K562 (cell line): ENCODE measurements at places on chromosomes 1 and 21.

DNA sequence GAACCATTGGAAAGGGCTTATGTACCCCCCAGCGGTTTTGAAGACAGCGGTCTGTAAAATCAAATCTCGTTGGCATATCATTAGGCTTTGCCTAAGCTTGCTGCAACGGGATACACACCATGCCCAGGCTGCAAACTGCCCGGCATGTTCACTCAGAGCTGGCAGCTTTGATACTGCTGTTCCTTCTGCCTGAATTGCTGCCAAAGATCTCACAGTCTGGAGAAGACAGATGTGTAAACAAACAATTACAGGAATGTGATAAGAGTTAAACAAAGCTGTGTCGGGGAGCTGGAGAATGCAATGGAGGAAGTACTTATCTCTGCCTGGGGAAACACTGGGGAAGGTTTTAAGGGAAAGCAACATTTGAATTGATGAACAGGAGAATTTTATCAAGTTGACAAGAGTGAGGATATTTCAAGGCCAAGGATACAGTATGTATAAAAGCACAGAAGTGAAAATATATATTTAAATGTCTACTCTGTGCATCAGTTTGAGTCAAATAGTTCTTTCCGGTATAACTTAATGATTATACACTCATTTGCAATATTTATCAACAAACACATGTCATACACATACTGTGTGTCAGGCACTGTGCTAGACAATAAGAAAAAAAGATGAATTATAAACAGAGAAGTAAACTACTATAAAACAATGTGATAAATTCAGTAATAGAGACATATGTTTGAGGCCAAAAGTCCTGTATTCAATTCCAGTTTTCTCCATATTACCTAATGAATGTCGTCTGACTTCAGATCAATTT, 29.9 kb downstream of the CHML start:
- peak; percentile 58 for DNase-seq

DNA sequence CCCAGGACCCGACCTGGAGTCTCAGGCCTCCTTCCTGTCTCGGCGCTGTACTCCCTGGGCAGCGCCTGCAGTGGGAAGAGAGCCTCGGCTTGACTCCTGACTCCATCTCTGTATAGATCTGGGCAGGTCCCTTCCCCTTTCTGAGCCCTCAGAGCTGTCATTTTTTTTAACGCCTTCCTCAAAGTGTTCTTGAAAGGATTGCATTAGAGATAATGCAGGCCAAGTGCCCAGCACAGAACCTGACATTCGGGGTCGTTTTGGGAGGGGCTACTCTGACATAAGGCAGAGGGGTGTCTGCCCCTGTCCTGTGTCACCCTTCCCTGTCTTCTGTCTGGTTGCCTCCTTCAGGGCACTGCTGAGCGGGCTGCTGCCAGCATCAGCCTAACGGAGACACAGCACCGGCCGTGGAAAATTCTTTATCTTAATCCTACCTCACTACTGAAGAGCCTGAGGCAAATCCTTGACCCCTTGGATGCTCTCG, 271.6 kb downstream of the TRABD2B start:
- DNase-seq, result no peak

GRCh38 chr1:153933955-153934354, 11.2 kb upstream of the GATAD2B start:
- no peak for DNase-seq

DNA sequence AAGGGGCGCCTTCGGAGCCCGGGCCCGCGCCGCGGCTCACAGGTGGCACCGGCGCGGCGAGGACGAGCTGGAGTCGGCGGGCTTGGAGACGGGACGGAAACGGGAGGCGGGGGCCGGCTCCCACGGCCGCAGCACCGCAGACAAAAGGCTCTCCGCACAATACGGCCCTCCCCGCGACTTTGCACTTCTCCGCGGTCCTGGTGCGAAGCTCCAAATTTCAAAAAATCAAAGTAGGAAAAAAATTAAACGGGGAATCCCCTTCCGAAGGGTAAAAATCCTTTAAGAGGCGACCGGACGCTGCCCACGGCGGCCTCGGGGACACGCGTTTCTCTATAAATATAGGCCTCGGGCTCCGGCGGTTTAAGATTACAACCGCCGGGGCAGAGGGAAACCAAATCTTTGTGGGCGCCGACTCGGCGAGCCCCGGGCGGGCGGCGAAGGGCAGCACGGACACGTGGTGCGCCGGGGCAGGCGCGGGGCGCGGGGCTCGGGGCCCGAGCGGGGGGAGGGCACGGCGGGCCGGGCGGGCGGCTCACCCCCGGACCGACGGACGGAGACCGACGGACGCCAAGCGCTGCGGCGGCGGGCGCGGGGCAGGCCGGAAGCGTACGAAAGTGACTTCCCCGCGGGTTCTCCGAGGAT, 453 bp downstream of the PABPC4 start:
- DNase-seq, result peak; percentile 71

- no peak for DNase-seq
Observed at GRCh38 chr1:20324704-20325406, 34.2 kb downstream of the VWA5B1 start.

- no peak for DNase-seq
Observed at GRCh38 chr1:167683641-167684502, 37.9 kb upstream of the MPZL1 start.

DNA sequence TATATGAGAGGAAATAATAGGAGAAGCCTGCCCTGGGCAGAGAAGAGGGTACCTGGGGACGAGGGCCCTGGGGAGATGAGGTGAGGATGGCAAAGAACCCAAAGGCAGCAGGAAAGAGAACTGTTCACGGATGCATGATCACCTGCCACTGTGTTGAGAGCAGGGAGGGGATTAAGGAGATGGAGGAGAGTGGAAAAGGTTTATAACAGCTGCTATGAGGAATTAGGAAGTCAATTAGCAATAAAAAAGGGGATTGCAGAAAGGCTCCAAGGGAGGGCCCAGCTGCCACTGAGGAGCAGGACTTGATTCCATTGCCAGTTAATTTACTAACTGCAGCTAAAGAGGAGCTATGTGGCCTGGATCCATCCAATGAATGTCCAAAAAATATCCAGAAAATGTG, 61.1 kb downstream of the GFI1 start:
- DNase-seq, result no peak

- no peak for DNase-seq
Observed at GRCh38 chr1:12410351-12410750, 180.5 kb downstream of the VPS13D start.

DNA sequence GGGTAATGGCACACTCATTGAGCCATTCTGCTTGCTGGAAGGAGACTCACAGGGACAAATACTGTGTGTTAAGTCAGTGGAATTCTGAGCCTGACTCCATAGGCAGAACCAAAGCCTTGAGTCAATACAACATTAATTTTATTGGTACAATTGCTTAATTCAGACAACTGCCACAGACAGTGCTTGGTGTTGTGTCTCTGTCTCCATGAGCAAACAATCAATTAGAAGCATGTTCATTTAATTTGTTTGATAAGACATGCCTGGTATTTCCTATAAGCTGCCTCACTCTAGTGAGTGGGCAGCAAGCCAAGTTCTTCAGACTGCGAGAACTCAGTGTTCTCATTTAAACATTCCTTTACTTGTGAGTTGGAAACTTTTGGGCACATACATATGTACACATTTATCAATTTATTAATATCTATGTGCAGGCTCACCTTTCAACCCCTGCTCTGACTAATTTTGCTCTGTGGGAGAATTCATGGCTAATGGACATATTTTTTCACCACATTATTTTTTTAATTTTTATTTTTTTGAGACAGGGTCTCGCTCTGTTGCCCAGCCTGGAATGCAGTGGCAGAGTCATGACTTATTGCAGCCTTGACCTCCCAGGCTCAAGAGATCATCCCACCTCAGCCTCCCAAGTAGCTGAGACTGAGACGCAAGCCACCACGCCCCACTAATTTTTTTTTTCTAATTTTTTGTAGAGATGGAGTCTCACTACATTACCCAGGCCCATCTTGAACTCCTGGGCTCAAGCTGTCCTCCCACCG, 4.5 kb upstream of the SRSF10 start:
- no peak for DNase-seq

DNA sequence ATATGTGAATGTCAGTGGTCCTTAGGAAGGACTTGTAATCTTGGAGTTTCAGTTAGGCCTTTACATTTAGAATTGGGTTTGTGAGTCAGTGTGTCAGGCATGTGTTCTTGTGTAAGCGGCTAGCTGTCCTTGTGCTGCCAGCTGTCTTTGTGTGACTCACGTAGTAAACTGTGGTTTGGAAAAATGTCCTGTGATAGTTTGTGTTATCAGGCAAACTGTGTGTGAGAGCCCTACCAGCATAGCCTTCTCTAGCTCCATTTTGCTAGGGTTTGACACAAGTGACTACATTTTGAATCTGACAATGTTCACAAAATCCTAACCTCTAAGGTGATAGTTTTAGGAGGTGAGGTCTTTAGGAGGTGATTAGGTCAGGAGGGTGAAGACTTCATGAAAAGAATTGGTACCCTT, 6.9 kb upstream of the SLC35D1 start:
- DNase-seq, result peak; percentile 44

GRCh38 chr1:221302810-221303209, 423.6 kb downstream of the HLX start:
- DNase-seq, result no peak

GRCh38 chr1:32702599-32703478, at the start of gene SYNC:
Gene SYNC (minus strand): TSS chr1:32702770. CDS start chr1:32702660, 110 bp downstream.
- DNase-seq, result peak; percentile 95

DNA sequence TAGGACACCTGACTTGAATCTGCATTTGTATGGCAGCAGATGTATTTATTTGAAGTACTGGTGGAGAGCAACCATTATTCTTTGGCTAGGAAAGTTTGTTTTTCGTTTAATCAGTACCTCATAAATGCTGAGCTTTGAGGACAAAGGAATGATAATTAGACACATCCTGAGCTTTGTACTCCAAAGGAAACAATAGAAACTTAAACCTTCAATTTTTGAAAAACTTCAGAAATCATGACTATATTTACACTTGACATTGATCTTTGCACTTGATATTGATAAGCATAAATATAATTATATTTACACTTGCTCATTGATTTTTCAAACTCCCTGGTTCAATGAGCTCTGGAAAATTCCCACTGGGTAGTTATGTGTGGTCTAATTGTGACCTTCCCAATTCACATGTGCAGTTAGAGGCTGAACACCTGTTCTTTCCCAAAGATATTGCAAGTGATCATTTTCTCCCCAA, 10.7 kb downstream of the PATJ start:
- DNase-seq, result no peak

GRCh38 chr1:22208268-22208972, 65.5 kb upstream of the WNT4 start:
- DNase-seq, result peak; percentile 60

DNA sequence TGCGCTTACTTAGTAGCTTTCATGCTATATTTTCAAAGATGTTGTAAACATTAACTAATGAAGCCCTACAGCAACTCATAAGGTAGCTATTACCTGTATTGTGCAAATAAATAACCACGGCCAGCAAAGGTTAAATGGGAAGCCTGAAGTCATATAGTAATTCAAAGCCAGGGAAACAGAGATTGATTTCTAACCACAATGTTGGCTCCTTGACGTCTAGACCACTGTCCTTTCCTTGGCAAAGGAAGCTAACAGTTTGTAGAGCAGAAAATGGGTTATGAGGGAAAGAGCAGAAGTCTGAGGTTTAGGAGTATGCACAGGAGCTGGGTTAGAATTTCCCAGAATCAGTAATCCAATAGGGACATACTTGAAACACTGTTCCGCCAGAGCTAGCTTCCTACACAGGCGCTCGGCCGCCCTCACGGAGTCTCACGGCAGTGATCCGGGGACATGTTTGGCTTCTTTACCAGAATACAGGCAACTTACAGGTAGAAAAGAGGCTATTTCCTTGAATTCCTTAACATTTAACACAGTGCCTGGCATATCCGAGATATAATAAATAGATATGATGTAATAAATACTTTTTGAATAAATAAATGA, 298.8 kb upstream of the LYPLAL1 start:
- DNase-seq, result no peak

DNA sequence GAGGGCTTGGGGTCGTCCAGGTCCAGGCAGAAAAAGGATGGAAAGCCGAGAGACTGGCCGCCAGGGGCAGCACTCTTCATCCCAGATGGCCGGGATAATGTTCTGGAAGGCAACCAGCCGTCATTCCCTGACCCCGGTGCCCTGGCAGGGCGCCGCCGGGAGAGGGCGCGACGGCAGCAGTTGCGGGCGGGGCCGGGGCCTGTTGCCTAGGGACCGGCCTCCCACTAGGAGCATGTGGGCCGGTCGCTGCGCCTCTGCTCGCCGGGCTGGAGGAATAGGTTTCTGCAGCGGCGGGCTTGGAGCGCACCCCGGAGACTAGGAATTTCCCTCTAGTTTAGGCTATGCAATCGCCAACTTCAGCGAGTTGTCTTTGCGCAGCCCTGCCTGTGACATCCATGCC, 11.0 kb downstream of the DMRTB1 start:
- peak; percentile 84 for DNase-seq

DNA sequence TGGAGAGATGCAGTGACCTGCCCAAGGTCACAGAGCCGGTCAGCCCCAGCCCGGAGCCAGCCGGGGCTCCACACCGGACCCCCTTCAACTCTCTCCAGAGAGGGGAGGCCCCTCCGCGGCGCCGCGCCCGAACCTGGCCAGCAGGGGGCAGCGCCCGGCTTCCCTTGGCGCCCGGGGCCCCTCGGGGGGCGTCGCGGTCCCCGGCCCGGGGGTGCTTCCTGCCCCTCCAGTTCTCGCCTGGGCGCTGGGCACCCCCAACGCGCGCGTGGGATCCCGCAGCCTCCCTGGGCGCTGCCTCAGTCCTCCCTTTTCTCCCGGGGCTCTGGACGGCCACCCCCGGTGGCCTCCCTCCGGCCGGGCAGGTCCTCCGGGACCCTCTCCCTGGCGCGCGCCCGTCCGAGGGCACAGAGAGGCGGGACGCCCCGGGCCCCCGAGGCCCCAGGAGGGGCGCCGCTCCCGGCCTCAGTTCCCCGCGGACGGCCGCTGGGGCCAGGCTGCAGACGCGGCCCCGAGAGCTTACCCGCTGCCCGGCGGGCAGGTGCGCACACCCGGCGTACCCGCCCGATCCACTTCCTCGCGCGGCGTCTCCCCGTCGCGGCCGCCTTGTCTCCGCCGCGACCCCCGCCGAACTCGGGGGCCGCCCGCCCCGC, 406 bp downstream of the HTR1D start:
- DNase-seq, result peak; percentile 88

GRCh38 chr1:189158155-189158554, 1319.5 kb downstream of the BRINP3 start:
- DNase-seq, result peak; percentile 21

DNA sequence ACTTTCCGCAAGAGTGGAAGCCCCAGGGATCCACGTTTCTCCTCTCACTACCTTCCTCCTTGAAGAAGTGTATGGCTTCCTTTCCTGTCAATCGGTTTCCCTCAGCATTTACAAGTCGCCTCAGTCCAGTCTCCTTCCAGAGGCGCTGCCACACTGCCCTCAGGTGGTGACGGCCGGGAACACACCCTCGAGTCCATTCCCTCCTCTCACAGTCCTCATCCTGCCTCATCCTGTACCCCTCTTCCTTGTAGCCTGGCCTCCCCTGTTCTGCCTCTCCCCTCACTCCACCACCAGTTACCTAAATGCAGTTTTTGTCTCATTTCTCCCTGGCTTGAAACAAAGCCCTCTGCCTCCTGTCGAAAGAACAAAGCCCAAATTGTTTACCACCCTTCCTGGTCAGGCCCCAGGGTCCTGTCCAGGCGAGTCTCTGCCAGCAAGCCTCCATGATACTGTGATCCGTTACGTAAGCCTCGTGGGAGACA, 23.2 kb upstream of the LSM10 start:
- DNase-seq, result peak; percentile 91
